Astrocyte of the spinal cord (primary cell): ENCODE measurements at places on chromosomes 2 and 18.

GRCh38 chr2:182816866-182817265, 49.6 kb downstream of the FRZB start:
- no peak for DNase-seq

DNA sequence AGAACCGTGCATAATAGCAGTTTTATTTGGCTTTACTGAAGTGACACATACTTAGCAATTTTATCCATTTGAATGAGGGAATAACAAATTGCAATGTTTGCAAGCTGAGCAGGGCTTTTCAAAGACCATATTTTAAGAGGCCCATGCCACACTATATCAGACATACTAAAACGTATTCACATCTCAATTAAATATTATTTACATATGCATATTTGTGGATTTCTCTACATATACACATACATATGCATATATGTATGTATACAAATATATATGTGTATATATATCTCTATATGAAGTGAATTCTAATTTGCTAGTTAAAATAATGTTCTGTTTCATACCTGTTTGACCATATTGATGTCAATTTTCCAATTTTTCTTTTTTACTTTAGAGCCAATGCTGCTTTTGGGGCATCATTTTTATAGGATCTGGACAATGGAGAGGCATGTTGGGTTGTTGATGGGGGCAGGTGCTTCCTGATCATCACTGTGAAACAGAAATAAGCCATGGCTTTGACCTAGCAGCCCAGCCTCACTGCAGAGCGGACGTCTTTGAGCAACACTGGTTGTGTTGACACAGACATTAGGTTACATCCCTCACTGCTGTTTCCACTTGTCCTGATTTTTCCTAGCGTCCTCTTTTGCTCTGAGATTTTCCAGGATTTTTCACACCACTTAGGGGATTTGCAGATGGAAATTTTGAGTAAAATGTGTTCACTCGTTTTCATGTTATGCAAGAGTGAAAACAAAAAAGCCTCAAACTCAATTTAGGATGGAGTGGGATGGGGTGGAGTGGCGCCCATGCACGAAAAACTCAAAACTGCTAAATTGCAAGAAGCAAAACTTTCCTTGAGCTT, 56.9 kb downstream of the RDH14 start:
- DNase-seq = no peak

DNA sequence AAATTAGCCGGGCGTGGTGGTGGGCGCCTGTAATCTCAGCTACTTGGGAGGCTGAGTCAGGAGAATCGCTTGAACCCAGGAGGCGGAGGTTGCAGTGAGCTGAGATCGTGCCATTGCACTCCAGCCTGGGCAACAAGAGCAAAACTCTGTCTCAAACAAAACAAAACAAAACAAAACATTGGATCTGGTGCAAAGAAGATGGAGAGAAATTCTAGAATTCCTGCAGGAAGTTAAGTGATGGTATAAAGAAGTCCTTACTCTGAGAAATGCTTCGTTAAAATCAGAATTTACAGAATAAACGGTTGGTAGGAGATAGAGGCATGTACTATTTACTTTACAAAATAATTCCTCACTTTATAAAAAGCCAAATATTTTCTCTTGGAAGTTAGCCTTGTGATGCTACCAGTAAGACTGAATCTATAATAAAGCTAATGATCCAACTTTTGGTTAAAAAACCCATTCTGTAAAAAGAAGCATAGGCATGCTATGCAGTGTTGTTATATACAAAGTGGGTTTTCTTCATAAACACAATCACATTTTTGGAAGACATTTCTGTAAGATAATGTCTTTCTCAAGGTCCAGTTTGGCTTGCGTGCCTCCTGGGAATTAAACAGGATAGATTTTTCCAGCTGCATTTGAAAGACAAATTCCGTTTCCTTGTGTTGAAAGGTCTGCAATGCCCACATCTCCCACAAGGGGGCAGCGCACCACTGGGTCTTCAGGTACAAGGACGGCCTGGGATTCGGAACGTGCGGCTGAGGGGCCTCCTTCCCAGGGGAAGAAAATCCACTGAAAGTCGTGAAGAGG, 35.6 kb upstream of the PNO1 start:
- DNase-seq = peak; percentile 88

GRCh38 chr2:10003206-10004125, 39.9 kb upstream of the KLF11 start:
- DNase-seq = no peak

DNA sequence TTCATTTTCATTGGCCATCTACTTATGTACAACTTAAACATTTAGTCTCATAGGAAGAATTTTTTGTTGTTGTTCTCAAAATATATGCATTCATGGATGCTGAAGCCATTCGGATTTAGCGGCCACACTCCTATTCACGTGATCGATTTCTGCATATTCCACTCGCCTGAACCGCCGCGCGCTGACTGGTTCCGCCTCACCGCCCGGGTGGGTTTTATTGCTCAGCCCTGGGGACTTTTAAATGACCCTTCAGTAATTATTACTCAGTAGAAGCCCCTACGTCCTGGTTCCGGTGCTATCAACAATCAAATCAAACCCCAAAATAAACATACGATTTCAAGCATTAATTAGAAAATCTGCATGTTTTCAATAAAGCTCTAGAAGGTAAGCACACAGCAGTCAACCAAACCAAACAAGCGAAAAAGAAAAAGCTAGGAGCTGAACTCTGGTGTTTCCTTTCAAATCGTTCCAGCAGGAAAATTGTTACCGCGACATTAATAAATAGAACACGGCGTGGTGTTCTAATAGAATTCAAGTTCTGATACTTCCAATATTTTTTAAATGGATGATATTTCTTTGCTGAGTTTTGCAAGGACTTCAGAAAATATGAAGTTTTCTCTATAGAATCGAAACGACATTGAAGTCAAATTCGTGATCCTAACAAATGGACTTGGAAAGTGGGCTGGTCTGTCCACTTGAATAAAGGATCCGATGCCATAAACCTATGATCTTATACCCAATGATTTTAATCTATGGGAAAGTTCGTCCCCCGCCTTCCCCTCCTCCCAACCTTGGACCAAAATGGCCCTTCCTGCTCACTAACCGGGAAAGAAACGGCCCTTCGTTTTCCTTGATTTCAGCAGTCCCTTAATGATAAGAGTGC, 9.3 kb downstream of the PAX3 start:
- no peak for DNase-seq

DNA sequence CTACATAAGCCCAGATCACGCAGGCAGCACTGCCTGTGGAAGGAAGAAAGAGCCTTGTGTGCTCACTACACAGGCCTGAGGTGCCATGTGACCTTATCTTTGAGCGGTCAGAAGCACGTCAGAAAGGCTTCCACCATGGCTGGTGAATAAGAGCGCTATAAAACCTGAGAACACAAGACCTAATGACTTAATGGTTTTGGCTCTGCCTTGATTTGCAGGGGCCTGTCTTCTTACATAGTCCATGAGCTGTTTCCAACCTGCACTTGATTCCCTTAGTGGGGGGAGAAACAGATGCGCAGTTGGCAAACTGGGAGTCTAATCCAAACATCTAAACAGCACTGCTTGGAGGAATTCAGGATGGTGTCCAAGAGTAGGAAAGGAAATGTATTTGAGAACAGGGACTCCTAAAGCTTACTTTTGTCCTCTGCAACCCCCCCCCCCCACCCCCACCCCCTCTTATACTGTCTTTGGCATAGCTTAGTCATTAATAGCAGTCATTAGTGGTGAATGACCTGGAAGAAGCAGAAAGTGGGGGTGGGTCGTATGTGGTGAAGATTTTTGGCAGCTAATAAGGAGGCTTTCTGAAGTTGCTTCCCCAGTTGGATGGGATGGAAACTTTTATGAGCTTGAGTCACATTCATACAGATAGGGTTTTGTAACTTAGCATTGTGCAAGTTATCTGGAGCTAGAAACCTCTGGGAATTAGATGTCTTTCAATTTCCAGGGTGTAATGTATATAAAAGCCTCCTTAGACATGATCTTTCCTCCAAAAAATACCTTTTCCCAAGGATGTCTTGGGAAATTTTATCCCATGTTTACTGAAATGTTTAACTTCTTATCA, 454.1 kb downstream of the MEIS1 start:
- DNase-seq = peak; percentile 95

GRCh38 chr2:71716697-71717624, 263.6 kb downstream of the DYSF start:
- DNase-seq = peak; percentile 67

GRCh38 chr18:60092073-60092472, 192.3 kb downstream of the PMAIP1 start:
- DNase-seq = no peak

DNA sequence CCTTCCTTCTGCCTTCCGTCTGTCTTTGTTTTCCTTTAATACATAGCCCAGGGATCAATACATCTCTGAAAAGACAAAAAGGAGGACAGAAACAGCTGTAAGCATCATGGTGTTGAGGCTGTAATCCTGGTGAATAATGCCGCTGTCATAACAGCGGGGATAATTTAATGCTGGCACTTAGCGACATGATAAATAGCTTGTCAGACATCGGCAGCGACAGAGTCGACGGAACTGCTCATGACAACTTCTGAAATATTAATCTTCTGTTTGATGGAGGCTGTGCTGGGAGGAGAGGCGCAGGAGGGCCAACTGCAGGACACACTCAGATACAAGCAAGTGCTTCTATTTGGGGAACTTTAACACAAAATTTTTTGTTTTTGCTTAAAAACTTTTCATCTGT, 602.2 kb downstream of the GALR1 start:
- no peak for DNase-seq

DNA sequence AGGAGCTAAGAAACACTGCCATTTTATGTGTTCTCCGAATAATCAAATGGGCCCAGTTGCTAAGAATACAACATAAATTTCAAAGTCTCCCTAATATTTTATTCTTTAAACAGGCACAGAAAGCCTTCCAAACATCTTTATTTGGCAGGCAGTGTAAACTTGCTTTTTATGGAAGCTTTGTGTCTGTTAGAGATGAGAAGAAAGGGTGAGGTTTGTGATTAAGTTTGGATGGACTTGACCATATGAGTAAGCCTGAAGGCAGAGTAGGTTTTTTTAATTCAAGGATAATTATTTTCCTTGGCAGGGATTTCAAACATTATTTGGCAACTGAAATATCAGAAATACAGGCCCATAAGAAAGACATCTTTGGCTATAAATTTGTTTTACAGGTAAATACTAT, 62.9 kb downstream of the COX7A2L start:
- peak; percentile 37 for DNase-seq

DNA sequence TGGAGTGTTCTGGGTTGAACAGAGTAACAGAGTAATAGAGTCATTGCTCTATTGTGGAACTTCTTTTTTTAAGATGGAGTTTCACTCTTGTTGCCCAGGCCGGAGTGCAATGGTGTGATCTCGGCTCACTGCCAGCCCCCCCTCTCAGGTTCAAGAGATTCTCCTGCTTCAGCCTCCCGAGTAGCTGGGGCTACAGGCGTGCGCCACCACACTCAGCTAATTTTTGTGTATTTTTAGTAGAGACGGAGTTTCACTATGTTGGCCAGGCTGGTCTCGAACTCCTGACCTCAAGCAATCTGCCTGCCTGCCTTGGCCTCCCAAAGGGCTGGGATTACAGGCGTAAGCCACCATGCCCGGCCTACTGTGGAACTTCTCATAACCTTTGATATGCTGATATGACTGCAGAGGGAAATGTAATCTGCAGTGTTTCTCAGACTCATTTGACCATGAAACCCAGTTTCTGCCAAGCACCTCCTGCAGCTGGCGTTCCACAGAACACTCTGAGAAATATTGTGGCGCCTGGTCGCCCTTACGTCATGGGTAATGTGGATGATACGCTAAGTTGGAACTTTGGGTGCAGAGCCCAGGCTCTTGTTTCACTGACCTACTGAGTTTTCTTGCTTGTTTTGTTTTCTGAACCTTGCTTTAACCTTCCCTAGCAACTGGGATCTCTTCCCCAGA, 213.8 kb downstream of the BCL2 start:
- no peak for DNase-seq

GRCh38 chr2:215716956-215717355, 281.1 kb upstream of the FN1 start:
- DNase-seq = no peak

DNA sequence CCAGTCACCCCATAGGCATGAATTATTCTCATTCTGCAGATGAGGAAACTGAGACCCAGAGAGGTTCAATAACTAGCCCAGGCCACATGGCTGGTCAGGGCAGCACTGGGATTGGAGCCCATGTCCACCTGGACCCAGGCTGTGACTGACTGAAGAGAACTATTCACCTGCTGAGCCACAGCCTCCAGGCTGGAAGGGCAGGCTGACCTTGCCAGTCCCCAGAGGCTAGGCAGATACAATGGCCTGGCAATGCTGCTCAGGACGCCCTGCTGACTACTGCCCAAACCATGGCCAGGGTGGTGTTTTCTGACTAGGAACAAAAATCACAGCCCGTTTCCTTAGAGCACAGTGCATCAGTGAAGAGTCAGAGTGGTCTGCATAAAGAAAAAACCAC, 36.8 kb downstream of the HS6ST1 start:
- no peak for DNase-seq

GRCh38 chr2:222423632-222424275, 589 bp upstream of the SGPP2 start:
- DNase-seq = no peak

GRCh38 chr2:230496891-230497290, 80.9 kb downstream of the SP100 start:
- DNase-seq = no peak

DNA sequence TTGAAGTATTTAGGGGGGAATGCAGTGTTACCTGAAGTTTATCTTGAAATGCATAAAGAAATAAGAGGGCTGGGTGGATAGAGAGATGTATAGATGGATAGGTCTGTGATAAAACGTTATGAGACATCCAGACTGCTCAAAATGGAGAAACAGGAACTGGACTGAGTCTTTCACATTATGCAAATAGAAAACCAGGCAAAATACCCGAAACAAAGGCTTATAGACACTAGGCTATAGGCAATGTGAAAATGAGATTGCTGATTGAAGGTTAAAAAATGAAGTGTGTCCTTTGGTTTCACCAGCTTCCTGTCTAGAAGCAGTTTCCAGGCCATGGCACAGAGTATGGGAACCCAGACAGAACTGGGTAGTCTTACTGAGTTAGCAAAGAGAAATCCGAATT, 24.9 kb upstream of the SLC3A1 start:
- DNase-seq = no peak

DNA sequence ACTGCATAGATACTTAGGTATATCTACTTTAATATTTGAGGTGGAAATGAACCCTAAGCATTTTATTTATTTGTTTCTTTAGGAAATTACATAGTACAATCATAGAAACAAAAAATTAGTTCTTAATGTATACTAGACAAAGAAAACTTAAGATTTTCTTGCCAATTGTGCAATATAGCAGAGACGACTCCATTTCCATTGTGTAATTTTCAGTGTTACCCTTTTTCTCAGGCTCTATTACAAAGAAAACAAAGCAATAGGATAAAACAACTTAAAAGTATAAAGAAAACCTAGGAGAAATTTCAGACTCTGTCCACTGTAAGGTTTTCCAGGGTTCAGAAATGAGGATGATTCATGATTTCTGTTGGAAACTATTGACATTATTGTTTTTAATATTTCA, 89.0 kb upstream of the SERTAD2 start:
- no peak for DNase-seq

GRCh38 chr2:233011268-233011650, 1.8 kb downstream of the NGEF start:
- no peak for DNase-seq
